Nucleus accumbens (tissue), 56 donors: ENCODE measurements at places on chromosomes 2 and 18.
A peak's percentile ranks its signal among the peaks of the same experiment; 100 is the strongest.

DNA sequence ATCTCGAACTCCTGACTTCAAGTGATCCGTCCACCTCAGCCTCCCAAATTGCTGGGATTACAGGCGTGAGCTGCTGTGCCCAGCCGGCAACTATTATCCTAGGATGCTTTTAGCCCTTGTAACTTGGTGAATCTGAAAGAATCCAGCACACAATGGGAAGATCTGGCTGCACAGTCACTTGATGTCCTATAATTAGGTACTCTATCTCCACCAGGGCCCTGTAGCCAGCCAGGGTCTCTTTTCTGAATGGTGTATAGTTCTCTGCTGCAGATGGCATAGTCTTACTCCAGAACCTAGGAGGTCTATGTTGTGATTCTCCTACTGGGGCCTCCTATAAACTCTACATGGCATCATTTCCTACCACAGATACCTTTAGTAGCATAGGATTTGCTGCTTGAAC, 13.9 kb upstream of the MCM6 start:
- no peak for DNase-seq

DNA sequence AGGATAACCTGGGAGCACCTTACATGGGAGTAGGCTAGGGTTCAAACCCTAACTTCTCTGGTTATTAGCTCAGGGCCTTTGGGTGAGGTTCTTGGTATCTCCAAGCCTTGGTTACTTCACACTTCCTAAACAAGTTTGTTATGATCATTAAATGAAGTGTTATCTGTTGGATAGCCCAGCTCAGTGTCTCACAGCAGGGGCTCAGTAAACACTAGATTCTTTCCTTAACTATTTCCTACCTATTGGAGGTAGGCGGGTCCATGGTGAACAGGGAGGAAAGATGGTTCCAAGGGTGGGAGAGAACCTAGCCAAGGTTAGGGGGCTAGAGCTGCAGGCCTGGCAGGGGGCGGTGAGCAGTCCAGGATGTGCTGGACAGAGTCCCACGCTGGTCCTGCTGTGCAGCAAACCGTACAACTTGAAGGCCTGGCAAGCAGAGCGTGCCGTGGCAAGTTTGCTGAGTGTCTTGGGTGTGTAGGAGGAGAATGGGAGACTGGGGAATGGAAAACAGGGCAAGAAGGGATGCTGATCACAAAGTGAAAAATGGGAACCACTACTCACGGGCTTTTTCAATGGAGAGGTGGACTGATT, 259.1 kb downstream of the PRKCE start:
- DNase-seq: no peak

DNA sequence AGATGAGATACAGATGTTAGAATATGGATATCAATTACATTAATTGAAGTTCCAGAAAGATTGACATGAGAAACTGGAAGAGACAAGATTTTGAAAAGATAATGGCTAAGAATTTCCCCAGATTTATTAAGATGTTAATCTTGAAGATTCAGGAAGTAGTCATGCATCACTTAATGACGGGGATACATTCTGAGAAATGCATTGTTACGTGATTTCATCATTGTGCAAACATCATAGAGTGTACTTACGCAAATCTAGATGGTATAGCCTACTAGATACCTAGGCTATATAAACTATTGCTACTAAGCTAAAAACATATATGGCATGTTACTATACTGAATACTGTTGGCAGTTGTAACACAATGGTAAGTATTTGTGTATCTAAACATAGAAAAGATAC, 6.8 kb upstream of the CHMP3 start:
- DNase-seq: no peak

DNA sequence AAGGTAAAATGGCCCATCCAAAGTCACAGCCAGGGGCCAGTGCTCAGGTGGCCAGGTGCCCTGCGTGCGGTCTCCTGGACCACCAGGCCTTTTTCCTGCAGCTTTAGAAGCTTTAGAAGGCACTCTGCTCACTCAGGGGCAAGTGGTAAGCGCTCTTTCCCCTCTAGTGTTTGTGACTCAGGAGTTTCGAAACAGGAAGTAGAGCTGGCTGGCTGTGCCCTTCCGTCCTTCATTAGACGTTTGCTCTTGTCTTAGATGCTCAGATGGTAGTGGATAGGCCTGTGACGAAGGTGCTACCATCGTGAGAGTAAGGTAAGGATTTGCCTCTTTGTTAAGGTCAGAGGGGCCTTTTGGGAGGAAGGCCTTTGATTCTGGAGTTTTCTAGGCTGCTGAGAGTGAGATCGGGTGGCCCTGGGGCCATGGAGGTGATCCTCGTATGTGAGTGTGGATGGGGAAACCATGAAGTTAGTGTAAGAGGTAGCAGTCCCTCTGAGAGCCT, at the start of gene CASP8:
Gene CASP8, plus strand, starts transcription at position 235 of the 499 bp plus-strand sequence. CDS start 5,951 bp downstream, outside the sequence.
- DNase-seq: no peak

DNA sequence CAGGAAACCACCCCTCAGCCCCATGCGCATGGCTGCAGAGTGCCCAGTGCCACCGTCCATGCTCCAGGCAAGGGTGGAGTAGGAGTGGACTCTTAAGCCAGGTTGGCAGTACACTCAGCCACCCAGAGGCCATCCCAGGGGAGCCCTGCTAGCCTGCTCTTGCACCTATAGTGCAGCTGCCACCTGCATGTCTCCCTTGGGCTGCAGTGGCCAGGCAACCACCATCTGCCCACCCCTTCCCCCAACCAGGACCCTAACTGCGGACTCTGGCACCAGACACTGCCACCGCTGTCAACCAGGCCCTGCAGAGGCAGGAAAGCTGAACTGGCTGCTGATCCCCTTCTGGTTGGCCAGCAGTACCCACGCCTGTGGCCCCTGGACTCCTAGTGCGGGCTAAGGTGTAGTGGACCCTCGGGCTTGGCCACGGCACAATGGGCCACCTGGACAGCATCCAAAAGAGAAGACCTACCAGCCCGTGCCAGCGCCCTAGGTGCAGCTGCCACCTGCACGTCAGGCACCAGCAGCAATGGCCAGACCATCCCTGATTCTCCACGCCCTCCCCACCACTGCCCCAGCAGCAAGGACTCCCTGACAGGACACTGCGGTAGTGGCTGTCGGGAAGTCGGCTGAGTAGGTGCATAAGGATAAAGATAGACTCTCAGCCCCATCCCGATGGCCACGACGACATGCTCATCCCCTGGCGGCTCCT, 72.8 kb downstream of the RPIA start:
- DNase-seq: no peak

GRCh38 chr2:86202336-86202692, 3.1 kb downstream of the MRPL35 start:
- no peak for DNase-seq

DNA sequence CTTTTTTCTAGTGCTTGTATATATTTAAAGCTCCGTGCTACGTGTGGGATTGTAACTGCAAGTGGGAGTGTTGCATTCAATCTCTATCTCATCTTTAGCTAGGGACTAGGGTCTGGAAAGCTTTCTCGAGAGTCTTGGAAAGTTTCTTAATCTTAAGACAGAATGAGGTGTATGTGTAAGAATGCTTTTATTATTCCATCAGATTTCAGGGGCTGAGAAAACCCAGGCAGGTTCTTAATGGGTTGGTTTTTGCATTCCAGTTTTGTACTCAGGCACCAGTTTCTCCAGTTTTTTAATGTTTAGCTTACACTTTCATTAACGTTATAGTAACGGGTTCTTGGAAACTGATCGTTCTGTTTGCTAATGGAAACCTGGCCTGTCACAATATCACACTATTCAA, 20.3 kb downstream of the MRPL19 start:
- DNase-seq: no peak

- DNase-seq: no peak
Measured at GRCh38 chr2:43777306-43777926, 3.6 kb downstream of the DYNC2LI1 start.

DNA sequence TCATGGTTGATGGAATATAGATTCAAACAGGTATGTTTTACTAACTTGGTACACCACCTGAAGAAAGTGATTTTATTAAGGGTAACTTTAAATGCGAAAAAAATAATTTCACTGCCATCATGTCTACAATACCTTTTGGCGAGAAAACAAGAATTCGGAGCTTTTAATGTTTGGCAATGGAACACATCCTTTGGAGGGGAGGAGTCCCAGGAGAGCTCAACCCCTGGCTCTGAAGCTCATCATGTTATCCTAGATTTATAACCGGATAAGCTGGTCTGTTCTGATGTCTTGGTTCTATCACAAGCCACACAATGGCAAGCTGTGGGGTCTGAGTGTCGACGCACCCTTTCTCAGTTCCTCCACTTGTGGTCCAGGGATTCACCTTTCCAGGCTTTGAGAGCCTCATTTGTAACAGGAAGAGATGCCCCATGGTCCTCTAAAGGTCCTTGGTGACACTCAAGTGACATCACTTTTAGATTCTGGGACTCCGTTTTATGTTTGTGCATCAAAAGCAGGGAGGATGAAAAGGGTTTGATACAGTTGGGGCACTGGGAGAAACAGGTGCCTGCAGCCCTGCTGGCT, 172.7 kb downstream of the BCL2 start:
- no peak for DNase-seq

- no peak for DNase-seq
Measured at GRCh38 chr2:238122287-238123217, 15.9 kb upstream of the KLHL30 start.

- no peak for DNase-seq
Measured at GRCh38 chr2:178641498-178641897, 161.2 kb downstream of the PLEKHA3 start.

DNA sequence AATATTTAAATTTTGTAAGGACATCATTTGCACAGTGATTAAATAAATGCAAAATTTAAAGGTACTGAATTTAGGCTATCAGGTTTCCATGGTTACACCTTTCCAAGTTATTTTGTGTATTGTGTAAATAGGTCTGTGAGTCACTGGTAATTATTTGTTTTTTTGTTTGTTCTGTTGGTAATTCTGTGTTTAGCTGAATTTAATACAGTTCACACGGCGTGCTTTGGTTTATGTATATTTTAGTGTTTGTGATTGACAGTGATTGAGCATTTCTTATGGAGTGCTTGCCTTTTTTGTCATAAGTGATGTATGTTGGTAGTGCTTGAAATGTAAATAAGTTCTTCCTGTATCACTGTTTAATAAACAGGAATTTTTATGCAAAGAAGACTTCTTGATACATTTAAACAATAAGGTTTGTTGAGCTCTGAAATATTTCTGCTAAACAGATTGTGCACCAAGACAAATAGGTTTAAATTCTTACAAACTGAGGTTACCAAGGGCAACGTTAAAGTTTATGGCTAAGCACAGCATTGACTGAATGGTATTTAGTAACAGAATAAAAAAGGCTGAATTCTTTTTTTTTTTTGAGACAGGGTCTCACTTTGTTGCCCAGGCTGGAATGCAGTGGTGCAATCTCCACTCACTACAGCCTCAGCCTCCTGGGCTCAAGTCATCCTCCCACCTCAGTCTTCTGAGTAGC, 38.3 kb upstream of the DLX1 start:
- no peak for DNase-seq

GRCh38 chr2:150470435-150470834, 17.0 kb downstream of the RND3 start:
- no peak for DNase-seq

DNA sequence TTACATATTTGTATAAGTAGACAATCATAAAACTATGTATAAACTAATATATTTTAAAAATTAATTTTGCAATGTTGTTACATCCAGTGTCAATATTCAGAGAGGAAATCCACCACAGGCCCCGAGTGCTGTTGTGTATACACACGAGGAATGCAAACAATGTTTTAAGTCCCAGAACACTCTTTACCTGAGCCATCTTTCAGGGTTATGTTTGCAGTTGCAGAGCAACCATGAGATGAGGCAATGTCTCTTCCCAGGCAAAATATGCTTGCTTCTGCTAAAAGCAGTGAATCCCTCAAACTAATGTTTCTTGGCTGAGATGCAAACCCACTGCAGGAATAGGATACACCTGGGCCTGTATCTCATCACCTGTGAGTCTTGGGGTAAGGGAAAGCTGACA, 91.3 kb downstream of the ASXL2 start:
- no peak for DNase-seq

DNA sequence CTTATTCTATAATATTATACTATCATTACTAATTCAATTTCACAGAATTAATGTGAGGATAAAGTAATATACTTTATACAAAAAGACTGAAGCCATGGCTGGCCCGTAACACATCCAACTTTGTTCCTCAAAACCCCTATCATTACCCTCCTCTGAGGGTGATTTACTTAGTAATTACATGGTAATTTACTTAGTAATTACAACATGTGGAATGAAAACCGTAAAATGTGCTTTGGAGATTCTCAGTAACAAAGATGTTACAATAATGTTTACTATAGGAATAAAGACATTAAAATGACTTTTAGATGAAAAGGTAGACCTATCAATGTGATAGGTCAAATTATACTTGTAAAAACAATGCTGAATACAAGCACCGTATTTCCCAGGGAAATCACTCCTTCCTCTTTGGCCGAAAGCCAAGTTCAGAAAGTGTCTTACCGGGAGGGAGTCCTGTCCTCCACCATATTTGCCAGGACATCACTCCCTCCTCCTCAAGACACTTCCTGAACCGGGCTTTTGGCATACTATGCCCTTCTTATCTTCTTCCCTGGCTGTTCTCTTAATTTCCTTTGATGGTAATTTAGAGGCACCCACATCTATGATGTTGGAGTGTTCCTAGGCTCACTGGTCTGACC, 1047.8 kb downstream of the SOCS6 start:
- DNase-seq: no peak

GRCh38 chr2:239913636-239914417, 111.3 kb downstream of the NDUFA10 start:
- DNase-seq: no peak

DNA sequence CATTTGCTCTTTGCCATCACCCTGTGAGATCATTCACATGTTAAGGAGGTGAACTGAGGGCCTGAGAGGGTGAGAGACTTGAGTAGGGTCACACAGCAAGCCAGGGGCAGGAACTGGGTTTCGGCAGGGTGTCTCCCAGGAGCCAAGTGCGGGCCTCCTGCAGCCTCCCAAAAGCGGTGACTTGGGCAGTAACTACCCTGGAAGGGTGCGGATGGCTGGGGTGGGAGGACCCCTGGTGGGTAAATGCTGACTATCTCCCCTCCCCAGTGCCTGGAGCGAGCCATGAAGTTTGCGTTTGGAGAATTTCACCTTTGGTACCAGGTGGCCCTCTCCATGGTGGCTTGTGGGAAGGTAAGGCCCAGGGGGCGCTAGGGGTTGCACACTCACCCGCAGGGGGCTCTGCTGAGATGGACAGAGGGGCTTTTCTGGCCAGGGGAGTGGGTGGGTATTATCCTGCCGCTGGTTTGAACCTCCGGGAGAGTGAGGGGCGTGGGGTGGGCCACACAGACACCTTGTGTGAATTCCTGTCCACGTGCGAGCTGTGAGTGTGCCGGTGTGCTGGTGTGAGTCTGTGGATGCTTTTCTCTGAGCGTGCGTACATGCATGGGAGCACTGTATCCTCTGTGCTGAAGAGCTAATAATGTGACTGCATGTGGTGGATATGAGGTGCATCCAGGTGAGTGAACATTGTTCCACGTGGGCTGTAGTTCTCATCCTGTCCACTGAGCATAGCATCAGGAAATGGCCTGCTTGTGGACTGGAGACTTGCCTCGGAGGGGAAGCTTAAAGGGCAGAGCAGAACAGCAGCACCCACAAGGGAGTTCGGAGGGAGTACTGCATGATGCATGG, 91.0 kb upstream of the MCFD2 start:
- no peak for DNase-seq

GRCh38 chr2:144511937-144512336, 8.0 kb downstream of the ZEB2 start:
- DNase-seq: peak; percentile 46
